ENCODE measurements at places on chromosomes 5 and 9. TPM values are rescaled to one million over a fixed set of nuclear protein-coding genes. Genes with fewer than 3 reads are reported as not detected.

HAVCR1 gene
- 0.27 TPM for total RNA-seq

NRARP gene
- total RNA-seq, result 1.1 TPM

MCIDAS gene
- total RNA-seq, result not detected

IFNA2 gene
- total RNA-seq, result not detected

CDK5RAP2 gene
- total RNA-seq, result 75.3 TPM

IER5L gene
- 1.5 TPM for total RNA-seq

ADAMTS2 gene
- total RNA-seq, result not detected

ATP10B gene
- total RNA-seq, result not detected

STKLD1 gene
- 0.69 TPM for total RNA-seq

IRX1 gene
- not detected for total RNA-seq

ADAMTS19 gene
- not detected for total RNA-seq

OBP2B gene
- not detected for total RNA-seq

NCBP1 gene
- 43.4 TPM for total RNA-seq

ECM2 gene
- total RNA-seq, result not detected

TMEM232 gene
- total RNA-seq, result 0.74 TPM

PCDHGA4 gene
- 0.12 TPM for total RNA-seq

IFNA21 gene
- not detected for total RNA-seq

PCDHGB2 gene
- 0.10 TPM for total RNA-seq

SLC34A3 gene
- total RNA-seq, result not detected

IFNA7 gene
- total RNA-seq, result not detected

TPD52L3 gene
- not detected for total RNA-seq

TIMD4 gene
- total RNA-seq, result 3.1 TPM
